ENCODE measurements at places on chromosomes 3 and 15. TPM values are rescaled to one million over a fixed set of nuclear protein-coding genes. Genes with fewer than 3 reads are reported as not detected.
A peak's percentile ranks its signal among the peaks of the same experiment; 100 is the strongest.

DNA sequence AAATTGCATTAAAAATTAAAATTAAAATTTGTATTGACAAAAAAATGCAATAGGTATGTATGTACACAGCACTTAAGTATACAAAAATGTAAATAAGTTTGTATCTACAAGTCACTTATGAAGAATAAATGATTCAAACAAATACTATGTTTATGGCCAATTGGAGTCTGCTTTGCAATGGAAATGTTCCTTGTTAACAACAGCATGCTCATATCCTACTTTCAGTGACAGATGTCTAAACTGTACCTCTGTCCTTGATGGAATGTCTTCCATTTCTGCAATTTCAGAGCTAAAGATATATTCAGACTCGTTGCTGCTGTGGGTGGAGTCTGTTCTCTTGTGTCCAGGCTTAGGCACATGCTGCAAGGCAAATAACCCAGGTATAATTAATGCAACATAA, 64.1 kb upstream of the MYO5C start:
- no peak for DNase-seq

DNA sequence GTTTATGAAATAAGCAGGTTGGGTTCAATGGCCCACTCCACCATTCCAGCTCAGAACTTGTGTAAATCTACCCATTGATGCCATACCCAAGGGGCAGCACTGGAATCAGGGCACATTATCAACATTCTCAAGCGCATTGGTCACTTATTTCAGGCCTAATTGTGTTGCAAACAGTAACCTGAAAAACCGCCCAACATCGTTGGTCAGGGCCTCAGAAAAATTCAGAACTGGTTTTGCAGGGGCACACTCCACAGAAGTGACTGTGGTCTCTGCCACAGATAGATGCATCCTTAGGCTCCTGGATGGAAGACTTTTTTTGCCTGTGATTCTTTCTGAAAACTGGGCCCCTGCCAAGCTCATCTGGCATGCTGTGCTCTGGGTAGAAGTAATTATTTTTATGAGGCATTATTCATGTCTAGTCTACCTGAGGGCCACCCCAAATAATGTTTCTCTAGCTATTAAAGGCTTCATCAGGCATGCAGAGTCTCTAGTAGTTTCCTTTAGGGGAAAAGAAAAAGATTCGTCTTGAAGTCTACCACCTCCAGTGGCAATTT, 21.7 kb upstream of the LRTM1 start:
- DNase-seq = no peak

- peak; percentile 95 for DNase-seq
Measured at GRCh38 chr3:196666001-196666867, 26.7 kb downstream of the NRROS start.

- no peak for DNase-seq
Measured at GRCh38 chr3:72258361-72259141, 473.6 kb upstream of the PROK2 start.

- no peak for DNase-seq
Measured at GRCh38 chr3:66480666-66481065, 20.2 kb downstream of the LRIG1 start.

SLC9A9 gene
- 7.4 TPM for total RNA-seq

DNA sequence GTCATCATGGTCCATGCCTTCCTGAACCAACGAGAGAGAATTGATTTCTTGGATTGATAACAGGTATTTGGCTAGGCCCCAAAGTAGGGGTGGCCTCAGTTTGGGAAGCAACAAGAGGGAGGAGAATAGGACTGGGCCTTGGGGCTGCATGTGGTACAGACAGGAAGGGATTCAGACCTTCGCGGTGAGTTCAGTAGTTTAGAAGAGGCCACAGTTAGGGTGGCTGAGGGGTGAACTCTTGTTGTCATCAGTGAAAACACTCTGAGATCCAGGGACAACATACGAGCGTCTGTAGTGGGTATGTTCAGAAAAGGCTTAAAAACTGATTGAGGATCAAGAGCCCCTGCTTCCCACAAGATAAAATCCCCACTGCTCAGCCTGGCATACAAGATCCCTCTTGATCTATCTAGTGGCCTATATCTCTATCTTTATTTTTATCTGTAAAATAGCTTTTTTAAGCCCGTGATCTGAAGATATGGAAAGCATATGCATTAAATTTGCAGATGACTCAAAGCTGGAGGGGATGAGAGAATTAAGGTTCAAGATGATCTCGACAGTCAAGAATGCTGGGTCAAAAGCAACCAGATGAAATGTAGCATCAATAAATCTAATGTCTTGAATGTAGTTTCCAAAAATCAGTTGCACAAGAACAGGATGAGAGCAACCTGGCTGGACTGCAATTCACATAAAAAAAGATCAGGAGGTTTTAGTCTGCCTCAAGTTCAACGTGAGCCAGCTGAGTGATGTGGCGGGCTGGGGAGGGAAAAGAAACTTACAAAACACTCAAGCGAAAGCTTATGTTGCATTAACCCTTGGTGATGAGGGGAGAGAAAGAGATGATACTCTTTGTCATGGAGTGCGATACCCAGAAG, 221.1 kb upstream of the TLE3 start:
- DNase-seq = no peak

GRCh38 chr3:27022096-27022761, 347.0 kb downstream of the NEK10 start:
- DNase-seq = no peak

RTP1 gene
- total RNA-seq = not detected

CCDC14 gene
- total RNA-seq = 36.8 TPM

DNA sequence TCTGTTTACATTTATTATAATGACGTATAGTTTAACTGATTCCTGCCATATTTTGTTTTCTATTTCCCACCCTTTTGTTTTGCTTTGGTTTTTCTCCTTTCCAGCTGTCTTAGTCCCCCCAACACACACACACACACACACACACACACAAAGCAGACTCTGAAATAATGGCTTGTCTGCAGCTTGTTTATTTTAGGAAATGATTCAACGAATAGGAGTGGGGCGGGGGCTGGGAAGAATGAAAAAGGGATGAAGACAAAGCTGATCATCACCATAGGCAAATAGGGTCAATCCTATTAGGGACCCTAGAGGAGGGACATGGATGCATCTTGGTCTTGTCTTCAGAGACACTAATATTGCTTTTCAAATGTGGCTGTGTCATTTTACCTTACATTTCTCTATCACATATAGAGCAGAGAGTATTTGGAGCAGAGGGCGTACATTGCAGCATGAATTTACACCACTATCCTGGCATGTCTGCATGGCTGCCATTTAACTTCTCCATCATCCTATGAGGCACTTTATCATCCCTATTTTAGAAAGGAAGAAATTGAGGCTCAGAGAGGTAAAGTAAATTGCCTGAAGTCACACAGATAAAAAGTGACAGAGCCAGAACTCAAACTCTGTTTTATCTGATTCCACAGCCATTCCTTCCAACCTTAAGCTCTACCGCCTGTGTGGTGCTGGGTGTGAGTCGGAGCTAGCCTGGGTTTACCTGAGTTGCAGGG, 147.2 kb upstream of the TPM1 start:
- peak; percentile 90 for DNase-seq

GRCh38 chr3:123758081-123758564, 126.0 kb downstream of the MYLK start:
- DNase-seq = peak; percentile 95

SRPRB gene
- 59.9 TPM for total RNA-seq

FBXW12 gene
- not detected for total RNA-seq

KCNH8 gene
- total RNA-seq = not detected

- peak; percentile 42 for DNase-seq
Measured at GRCh38 chr3:100603469-100603868, 5.9 kb upstream of the ADGRG7 start.

- DNase-seq = no peak
Measured at GRCh38 chr3:149763565-149764195, 11.4 kb upstream of the COMMD2 start.

GRCh38 chr3:16723978-16724377, 118.8 kb upstream of the DAZL start:
- peak; percentile 13 for DNase-seq

RAF1 gene
- 122 TPM for total RNA-seq

- DNase-seq = peak; percentile 78
Measured at GRCh38 chr15:40894681-40895448, 615 bp downstream of the VPS18 start.

DNA sequence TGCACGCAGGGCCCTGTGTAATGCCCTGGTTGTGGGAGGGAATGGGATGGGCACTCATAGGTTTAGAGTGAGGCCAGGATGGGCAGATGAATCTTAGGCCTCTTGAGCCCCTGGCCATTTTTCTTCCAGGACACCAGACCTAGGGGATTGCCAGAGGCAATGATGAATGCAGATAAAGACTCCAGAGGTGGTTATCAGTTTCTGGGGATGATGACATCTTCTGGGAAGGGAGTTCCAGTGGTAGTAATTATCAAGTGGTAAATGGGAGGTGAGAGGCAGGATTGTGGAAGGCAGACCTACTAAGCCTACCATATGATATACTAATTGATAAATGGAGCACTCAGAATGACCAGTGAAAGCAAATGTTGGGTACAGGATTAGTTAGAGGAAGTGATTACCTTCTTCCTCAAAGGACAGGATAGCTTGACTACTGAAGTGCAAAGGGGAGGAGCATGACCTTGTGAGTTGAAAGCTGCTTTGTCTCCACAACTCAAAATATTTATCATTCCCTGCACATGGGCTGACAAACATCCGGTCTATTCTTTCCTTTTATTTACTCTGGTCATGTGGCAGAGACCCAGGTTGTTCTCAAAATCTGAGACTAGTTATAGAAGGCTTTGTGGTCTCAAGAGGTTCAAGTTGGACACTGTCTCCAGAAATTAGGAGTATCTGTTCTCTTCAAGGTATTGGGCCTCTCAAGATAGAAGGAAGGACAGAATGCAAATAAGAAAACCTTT, 10.2 kb upstream of the MAPK6 start:
- no peak for DNase-seq

- DNase-seq = peak; percentile 4
Measured at GRCh38 chr3:61381745-61382392, 130.6 kb upstream of the FHIT start.

GOLGA6L9 gene
- 1.6 TPM for total RNA-seq

ANP32A gene
- total RNA-seq = 55.4 TPM

- DNase-seq = no peak
Measured at GRCh38 chr15:35863655-35864054, 317.7 kb upstream of the DPH6 start.

- DNase-seq = peak; percentile 45
Measured at GRCh38 chr3:50649451-50649931, 25.2 kb upstream of the DOCK3 start.

DNA sequence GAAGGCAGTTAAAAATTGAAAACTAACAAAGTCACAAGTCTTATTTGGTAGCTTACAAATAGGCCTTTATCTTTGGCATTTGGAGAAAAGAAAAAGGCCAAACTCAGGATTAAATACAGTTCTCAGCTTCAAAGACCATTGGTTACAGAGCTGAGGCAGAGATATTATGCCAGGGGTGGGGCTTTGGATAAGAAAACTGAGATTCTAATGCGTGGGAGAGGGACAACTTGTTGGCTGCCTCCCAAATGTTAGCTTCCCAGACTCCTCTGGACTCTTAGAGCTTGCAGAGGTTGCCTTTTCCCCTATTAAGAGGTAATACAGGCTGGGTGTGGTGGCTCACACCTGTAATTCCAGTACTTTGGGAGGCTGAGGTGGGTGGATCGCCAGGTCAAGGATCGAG, 231.8 kb downstream of the SQOR start:
- no peak for DNase-seq

GABRB3 gene
- not detected for total RNA-seq

DNA sequence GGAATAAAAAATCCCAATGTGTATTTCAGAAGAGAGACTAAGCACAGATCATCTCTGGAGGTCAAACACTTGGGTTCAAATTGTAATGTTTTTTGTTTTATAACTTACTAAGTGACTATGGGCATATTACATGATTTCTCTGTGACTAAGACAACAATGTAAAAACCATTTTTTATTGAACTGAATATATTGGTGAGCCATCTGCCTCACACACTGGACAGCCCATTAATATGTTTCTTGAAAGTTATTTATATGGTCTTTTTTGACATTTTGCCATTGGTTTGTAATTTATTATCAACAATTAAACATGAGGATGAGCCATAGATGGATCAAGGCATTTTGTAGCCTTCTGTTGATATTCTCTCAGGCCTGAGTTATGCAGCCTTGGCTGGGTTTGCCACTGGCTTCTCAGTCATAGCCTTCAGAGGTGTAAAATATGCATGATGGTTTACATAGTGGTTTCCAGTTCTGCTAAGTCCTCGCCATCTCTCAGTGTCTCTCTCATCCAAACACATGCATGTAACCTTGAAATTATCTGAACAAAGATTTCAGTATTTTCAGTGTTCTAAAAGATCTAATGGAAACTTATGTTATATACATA, 997.2 kb downstream of the DIPK2A start:
- DNase-seq = peak; percentile 33

NSMCE3 gene
- total RNA-seq = 12.7 TPM

- DNase-seq = no peak
Measured at GRCh38 chr3:147963711-147964110, 554.5 kb downstream of the ZIC1 start.

GRCh38 chr3:53145713-53146080, 15.3 kb upstream of the PRKCD start:
- no peak for DNase-seq

GRCh38 chr3:149536429-149536828, 61.9 kb downstream of the TM4SF4 start:
- peak; percentile 80 for DNase-seq

- no peak for DNase-seq
Measured at GRCh38 chr15:48556159-48556897, 89.2 kb downstream of the FBN1 start.

GRCh38 chr3:89314454-89315098, 207.2 kb downstream of the EPHA3 start:
- peak; percentile 55 for DNase-seq

DNA sequence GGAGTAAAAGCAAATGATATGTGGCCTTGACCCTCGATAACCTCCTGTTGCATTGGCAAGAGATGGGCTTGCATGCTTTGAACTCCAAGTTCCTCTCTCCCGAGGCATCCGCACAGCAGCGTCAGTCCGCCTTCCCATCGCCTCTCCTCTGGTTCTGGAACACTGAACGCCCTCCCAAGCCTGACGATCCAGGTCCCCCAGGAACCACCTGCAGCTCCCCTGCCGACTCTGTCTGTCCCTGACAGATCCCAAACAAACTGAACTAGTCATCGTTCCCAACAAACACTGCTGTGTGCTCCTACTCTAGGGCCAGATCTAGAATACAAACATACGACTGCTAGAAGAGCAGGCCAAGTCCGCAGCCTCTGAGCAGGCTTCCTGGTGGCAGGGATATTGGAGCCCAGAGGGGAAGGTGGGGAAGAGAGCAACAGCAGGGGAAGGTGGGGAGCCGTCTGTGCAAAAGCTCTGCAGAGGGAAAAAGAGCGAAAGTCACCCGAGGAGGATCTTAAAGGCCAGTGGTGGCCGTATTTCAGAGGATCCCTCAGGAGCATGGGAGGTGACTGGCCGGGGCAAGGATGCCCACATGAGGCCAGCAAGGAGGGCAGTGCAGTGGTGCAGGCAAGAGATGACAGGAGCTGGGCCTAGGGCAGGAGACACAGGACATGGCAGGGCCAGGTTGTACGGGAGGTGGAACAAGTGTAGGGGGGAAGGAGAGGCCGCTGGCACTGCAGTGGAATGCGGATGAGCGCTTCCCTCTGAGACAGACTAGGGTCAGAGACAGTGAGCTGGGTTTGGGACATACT, 50.8 kb downstream of the PCSK6 start:
- DNase-seq = no peak

Measured in myocyte (in vitro differentiated cells).